SK-N-SH (cell line): ENCODE measurements at places on chromosomes 7 and 10. TPM values are rescaled to one million over a fixed set of nuclear protein-coding genes. Genes with fewer than 3 reads are reported as not detected.

The VAX1 gene
- not detected in 2 replicates for polyA plus RNA-seq

The HELLS gene
- polyA plus RNA-seq: 13.5 and 17.3 TPM in 2 replicates

The SEMA3D gene
- polyA plus RNA-seq: 30.1 and 48.7 TPM in 2 replicates

The UNCX gene
- polyA plus RNA-seq: not detected in 2 replicates

The RPEL1 gene
- 0.08 TPM in 1 of 2 replicates, not detected in the other for polyA plus RNA-seq

The BTBD16 gene
- polyA plus RNA-seq: 0.03 TPM in 1 of 2 replicates, not detected in the other

The PWWP2B gene
- polyA plus RNA-seq: 2.0 and 2.4 TPM in 2 replicates

The PRF1 gene
- not detected in 2 replicates for polyA plus RNA-seq

The VSTM2A gene
- polyA plus RNA-seq: not detected in 2 replicates

- DNase-seq: no peak
These were observed 221.0 kb upstream of the KLF6 start for GRCh38 chr10:4006051-4006450.

- no peak for DNase-seq
These were observed 430.7 kb downstream of the PARD3 start for GRCh38 chr10:34384372-34384771.

- DNase-seq: no peak
These were observed 47.5 kb downstream of the RGS10 start for GRCh38 chr10:119495021-119495505.

DNA sequence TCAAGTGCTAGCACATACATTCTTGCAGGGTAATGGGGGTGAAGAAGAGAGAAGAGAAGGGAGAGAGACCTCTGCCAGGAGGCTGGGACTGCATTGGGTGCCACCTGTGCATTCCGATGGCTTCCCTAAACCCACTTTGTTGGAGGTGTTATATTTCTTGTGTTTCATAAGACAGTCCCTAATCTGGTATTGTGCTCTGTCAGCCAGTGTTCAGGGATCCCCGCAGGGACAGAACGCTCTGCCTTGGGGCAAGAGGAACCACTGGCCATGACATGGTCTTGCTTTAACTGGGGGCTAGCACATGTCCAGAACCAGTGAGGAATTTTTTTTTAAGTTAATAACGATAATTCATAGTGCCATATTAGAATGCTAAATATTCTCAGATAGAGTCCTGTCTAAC lies 365.2 kb upstream of the GALNT17 start:
- no peak for DNase-seq

DNA sequence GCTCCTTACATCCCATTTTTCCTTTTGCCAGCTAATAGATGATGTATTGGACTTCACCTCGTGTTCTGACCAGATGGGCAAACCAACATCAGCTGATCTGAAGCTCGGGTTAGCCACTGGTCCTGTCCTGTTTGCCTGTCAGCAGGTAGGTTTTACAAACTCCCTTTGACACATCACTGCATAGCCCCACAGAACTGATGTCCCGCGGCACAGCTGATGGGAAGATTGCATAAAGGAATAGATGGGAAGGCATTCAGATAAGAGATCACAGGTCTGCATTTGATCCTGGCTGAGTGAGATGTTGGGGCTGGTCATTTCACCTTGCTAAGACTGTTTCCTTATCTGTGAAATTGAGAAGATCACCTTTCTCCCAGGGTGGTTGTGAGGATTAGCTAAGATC lies 37.9 kb downstream of the PDSS1 start:
- no peak for DNase-seq

GRCh38 chr7:38147005-38147404 lies 31.0 kb upstream of the STARD3NL start:
- no peak for DNase-seq

DNA sequence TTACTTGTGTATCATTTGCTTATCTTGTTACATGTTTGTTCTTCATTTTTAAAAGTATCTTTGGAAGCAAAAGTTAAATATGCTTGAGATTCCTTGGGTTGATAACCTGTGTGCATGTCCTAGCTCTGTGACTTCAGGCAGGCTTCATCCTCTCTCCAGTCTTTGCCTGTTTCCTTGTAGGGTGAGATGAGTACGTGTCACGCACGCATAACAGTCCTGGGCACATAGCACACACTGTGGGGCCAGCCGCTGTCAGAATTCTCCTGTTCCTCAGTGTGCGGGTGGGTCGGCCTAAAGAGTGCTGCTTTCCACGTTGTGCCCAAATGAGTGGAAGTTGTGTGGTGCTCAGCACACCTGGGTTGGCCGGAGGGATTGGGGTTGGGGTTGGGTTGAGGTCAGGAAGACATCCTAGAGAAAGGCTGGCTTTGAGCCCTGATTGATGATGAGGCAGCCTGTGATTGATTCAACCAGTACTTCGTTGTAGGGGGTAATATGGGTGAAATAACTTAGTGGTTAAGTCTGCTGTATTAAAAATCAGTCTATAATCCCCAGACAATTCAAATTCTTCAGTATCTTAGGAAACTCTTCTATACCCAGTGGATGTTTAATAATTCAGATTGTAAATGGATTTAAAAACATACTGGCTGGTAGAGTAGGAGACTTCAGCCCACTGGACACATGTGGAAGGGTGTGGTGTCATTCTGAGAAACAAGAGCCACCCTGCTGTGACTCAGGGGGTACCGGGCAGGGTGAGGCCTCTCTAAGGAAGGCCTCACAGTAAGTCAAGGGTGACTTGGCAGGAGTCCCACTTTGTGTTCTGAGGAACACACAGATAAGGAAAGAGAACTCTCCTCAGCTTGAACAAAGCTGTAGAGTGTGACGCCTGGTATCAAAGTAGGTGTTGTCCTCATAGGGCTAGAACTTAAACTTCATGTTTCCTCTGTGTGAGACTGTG lies 54.8 kb downstream of the DAGLB start:
- DNase-seq: no peak

GRCh38 chr10:60735244-60735643 lies 43.0 kb upstream of the CDK1 start:
- no peak for DNase-seq

DNA sequence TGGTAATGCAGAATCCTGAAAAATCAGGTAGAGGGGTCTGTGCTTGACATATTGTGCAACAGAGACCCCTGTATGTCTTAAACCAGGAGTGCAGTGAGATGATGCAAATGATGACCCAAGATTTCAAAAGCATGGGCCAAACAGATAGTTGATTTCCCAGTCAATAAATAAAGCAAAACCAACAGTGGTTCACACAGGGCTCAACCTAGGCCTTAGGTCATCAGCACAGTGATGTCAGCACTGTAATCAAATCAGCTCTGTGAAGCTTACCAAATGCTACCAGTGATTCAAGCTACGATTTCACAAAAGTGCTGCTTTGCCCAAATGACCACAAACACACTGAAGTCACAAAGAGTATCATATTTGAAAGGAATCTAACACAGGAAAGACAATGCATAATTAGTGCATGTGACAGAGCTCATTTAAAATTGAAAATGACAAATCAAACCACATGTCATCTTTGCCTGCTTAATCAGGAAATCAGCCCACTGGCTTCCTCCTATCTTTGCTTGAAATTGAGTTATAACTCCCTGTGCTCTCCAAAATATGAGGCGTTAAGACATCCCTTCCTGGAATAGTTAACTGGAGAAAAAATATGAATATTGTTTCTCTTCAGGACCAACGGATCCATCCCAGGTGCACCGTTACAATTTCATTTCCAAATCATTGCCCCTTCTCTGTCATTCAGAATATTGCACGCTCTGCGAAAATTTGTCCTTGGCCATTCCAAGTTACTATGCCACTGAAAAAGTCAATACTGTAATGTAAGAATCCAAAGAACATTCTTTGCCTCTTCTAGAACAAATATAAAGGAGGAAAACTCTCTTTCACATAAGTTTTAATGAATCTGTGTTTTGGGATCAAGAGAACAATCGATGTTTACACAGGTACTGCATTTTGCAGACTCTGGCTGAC lies 41.9 kb upstream of the ASL start:
- DNase-seq: peak; percentile 60

DNA sequence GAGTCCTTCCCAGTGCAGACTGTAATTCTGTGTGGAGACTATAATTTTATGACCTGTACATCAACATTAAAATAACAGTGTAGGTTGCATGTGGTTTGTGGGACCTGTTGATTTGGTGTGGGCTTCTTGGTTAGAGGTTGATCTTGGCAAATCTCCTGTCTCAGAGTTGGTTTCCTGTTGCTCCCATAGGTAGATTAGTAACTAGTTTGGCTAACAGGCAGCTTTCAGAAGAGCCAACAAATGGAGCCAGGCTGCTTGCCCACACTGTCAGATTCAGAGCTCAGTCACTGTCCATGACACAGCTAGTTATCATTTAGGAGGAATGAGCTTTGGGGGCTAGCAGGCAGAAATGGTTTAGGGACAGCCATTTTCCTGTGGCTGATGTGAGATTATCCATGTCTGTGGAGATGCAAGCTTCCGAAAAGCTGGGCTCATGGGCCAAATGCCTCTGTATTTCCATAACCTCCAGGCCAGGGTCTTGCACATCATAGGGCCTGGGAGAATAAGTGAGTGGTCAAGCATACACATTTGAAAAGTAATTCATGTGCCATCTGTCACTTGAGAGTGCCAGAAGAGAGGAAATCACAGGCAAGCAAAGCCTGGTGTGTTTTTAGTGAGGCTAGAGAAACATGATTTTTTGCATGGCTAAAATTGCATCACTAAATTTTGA lies 33.4 kb downstream of the CCM2 start:
- DNase-seq: peak; percentile 34

DNA sequence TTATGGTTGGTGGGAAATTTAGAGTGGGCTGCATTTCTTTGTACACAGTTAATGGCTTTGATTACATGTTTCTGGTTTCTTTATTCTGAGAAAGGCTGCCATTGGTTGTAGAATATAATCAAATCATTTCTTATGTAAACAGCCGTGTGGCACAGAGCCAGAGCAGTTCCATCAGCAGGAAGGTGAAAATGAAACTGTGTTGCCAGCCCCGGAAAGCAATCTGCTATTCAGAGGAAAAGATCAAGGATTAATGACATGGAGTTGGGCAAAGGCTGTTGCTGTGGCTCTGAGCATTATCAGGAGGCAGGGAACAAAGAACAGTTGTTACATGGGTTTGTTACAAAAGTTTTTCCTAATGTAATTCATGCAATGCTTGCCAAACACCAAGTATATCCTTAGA lies 74.2 kb upstream of the ZNF716 start:
- no peak for DNase-seq

GRCh38 chr10:70132098-70133029 lies at the start of gene AIFM2:
AIFM2 (minus strand) TSS chr10:70132825; CDS start chr10:70124084, 8,741 bp downstream.
- peak; percentile 87 for DNase-seq

DNA sequence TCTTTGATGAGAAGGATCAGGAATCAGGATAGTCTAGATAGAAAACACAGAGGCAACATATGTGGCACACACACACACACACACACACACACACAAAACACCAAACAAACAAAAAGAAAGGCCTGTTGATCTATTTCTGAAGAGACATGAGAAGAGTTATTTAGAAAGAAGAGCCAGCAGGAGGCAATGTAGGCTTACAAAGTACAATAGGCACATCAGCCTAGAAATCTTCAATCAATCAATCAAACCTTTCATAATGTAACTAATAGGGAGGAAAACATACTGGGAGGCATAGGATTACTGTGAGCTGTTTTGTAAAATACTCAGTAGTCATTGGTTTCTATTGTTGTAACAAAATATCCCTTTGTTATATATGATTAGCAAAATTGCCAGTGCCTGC lies 47.3 kb upstream of the TES start:
- DNase-seq: no peak

GRCh38 chr10:96208271-96208670 lies 63.1 kb downstream of the BLNK start:
- no peak for DNase-seq

DNA sequence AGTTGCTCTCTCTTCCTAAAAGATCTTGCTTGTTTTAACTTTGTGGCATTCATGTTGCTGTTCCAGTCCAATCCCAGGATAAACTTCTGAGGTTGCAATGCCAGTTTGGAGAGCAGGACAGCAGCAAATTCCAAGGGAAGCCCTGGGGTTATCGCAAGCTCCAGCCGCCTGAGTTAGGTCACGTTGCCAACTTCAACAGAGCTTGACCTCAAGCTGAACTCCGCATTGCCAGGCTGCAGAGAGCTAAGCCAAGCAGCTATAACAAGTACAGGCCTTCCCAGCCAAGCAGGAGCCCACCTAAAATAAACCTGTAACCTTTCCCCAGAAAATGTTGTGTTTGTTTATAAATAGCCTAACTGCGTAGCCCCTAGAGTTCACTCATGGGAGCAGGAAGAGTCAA lies 138.9 kb upstream of the LYZL1 start:
- DNase-seq: peak; percentile 36

DNA sequence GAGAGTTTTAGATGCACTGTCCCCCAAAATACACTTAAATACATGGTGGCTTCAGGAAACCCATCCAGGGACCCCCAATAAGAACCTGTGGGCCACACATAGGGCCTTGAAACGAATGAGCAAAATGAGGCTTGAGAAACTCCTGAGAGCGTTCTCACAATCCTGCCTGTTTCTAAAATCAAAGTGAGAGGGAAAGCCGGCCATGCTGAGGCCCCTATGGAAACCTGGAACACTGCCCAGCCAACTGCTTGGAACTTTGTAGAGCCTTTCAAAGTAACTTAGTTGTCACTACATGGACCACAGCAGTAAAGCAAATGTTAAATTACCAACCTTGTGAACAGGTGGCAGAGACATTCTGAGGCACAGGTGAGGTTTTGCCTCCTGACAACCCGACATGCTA lies 13.4 kb downstream of the SGMS1 start:
- DNase-seq: no peak

- DNase-seq: no peak
These were observed 166.7 kb upstream of the HPS1 start for GRCh38 chr10:98613446-98613845.

GRCh38 chr10:16957038-16957437 lies 139.8 kb upstream of the RSU1 start:
- DNase-seq: no peak

GRCh38 chr7:6636741-6637543 lies at the start of gene ZNF316:
ZNF316 (plus strand) TSS chr7:6637318; CDS start chr7:6642410, 5,092 bp downstream.
- DNase-seq: peak; percentile 99

DNA sequence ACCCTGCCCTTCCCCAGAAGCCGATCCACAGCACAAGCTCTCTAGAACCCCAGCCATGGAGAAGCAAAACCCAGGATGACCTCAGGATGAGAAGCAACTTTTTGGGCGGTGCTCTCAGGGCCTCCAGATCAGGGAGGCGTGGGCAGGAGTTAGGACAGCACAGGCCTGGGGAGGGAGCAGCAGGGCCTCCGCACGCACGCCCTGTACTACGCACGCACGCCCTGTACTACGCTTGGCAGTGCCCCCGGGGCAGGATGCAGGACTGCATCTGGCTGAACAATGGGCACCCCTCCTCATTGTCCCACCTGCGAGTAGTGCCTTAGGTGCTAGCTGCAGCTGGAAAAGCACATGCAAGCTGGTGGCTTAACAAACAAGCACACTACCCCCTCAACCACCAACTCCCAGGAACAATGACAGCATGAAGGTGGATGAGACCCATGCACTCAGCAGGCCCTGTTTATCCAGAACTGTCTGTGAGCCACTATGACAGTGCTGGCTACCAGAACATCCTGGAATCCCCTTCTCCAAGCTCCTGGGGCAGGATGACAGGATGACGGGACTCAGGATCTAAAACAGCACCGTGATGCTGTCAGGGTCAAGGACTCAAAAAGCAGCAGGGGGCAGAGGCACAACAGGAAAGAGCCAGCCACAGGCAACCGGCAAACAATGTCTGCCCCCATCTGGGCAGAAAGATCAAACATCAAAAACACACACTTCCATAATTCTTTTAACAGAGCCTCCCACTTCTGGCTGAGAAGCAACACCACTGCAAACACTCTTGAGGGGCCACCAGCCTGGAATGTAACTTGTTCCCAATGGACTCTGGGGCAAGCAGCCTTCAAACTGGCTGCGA lies 11.8 kb downstream of the PODXL start:
- DNase-seq: peak; percentile 84
